ENCODE measurements at places on chromosomes 13 and 19.

- DNase-seq: no peak
Measured at GRCh38 chr13:101116826-101117225, 299.5 kb downstream of the NALCN start.

DNA sequence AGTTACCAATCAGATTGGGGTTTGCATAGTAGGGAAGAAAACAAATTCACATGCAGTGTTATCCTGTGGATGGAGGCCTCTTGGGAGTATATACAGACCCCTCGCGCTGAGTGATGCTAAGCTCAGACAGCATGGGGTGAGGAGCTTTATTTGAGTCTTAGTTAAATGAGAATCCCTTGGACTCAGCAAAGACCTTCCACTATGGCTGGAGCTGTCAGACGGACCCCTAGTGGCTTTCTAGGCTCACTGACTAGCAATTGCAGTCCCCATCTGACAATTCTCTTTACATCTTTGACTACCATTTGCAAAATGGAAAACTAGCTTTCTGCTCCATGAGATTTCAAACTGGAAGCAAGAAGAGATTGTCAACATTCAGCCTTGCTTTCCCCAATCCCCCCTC is 90.4 kb downstream of the STOML3 start:
- no peak for DNase-seq

GRCh38 chr13:105370011-105370650 is 1165.3 kb downstream of the EFNB2 start:
- DNase-seq: no peak

- DNase-seq: no peak
Measured at GRCh38 chr13:97477844-97478243, 43.9 kb downstream of the RAP2A start.

GRCh38 chr19:41883821-41884733 is 1.1 kb downstream of the ARHGEF1 start:
- DNase-seq: peak; percentile 94

DNA sequence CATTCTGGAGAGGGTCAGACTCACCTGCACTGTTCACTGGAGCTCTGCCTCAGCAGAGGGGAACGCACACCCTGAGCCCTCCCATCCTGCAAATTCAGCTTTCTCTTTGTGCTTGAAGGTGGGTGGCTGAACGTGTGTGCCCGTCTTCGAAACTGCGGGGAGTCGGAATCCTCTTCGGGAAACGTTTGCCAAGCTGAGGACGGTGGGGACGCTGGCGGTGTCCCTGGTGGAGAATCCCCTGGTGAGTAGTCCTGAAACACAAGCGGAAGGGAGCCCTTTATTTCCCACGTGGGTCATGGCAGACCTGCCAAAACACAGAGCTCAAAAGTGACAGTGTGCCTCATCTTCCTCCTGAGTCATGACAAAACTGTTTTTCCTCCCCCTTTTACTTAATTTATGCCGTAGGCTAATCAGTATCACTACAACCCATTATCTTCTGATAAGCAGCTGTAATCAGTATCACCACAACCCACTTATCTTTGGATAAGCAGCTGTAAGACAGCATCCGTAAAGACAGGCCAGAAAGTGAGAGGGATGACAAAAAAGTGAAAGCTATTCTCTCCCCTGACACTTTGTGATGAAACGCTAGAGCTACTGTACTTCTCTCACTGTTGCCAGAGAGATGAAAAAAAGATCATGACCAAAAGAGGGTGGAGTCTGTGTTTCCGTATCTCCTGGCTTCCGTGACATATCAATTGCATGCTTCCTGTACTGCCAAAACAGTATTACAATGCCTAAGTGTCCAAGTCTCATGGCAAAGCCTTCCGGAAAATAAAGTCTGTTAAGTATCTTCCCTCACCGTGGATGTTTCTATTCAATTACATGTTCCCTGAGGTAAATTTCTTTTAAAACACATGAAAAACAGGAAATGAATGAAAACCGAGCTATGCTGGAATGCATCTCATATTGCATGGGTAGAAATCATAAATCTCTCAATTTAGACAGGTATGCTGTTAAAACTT is 155.5 kb downstream of the TBC1D4 start:
- DNase-seq: no peak

- DNase-seq: no peak
Measured at GRCh38 chr19:47762615-47763308, 15.7 kb upstream of the SELENOW start.

GRCh38 chr19:49808711-49809159 is 4.4 kb downstream of the FUZ start:
- peak; percentile 93 for DNase-seq

- no peak for DNase-seq
Measured at GRCh38 chr19:53878776-53879139, 3.2 kb upstream of the PRKCG start.

- DNase-seq: peak; percentile 25
Measured at GRCh38 chr19:58317476-58318072, 9.2 kb upstream of the ZSCAN22 start.

DNA sequence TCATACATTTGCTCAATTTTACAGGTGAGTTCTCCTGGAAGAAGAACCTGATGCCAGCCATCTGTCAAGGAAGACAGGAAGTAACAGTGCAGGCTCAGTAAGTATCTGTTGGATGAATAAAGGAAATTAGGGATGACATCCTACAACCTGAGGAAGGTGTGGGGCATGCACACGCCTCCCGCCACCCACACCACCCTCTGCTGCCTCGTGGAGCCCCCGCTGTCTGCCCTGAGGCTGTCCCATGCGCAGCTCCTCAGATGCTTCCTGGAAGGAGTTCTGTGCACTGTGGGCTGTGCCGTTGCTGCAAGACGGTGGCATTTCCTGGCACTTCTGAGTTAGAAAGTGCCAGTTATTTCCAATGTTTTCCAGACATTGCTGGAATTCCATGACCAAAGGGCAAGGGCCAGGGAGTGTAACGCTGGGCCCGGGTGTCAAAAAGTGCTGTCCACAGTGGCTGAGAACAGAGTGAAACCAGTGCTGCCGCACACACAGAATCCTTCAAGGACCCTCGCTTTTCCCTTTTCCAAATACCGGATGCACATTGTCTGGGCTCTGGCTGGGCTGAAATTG is 4.2 kb upstream of the TEX29 start:
- no peak for DNase-seq

- no peak for DNase-seq
Measured at GRCh38 chr13:52399708-52400107, 6.3 kb downstream of the THSD1 start.

- no peak for DNase-seq
Measured at GRCh38 chr19:19530423-19530804, 1.7 kb downstream of the YJEFN3 start.

- no peak for DNase-seq
Measured at GRCh38 chr13:113849981-113850721, 13.7 kb downstream of the GAS6 start.

DNA sequence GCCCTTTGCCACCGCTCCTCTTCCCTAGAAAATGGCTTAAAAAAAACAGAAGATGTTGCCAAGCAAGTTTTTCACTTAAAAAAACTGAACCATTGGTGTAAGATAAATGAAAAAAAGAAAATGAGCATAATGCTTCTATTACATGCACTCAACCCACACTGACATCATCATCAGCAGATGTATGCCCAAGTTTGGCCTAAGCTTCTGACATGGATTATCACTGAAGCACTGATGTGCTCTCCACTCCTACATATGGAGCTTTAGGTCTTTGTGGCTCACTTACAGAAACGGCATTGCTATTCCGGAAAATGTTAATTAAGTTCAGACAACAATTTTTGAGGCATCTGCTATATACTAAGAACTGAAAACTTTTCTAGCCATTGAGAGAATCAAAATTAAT is 8.0 kb downstream of the RXFP2 start:
- DNase-seq: no peak

DNA sequence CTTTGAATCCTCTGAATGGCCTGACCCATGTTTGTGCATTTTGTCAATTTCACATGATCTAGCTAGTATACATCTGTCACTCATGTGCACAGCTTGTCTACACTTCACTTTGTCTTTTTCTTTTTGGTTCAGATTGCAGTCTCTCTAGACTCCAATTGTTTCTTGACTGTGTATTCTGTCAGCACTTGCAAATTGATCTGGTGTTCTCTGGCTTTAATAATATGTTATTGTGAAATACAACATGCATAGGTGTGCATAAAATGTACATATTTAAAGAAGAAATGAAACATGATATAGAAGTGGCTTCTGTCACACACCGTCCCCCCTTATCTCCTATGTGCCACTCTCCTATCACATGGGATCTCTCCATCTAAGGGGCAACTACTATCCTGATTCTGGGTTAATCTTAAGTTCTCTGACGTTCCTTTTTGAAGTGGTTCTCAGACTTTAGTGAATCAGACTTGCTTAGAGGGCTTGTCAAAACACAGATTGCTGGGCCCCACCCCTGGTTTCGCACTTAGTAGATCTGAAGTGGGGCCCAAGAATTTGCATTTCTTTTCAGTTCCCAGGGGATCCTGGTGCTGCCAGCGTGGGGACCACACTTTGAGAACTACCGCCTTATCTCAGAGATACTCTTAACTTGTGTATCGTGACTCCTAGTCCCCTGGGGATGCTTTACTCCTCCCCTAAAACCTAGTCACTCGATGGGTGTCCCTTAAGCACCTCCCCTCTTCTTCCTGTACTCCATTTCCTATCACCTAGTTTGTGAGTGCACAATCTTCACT is 5.8 kb downstream of the KRTDAP start:
- DNase-seq: no peak

- DNase-seq: no peak
Measured at GRCh38 chr19:30634131-30634830, 262.1 kb downstream of the ZNF536 start.

DNA sequence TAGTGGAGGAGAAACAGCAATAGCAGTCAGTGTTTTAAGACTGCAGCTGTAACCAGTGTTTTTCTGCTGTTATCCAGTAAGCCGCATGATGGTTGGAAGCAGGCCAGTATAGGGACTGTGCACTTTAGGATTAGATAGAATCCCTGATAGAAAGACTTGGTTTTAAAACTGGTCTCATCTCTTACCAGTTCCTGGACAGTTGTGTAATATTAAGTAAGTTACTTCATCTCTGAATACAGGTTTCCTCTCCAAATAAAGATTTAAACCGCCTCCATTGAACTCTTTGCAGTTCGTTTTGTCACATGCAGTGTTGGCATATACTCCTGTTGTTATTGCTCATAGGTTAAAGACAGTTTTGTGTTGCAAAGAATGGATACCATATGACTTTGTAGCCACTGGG is 25.6 kb downstream of the URI1 start:
- DNase-seq: no peak

DNA sequence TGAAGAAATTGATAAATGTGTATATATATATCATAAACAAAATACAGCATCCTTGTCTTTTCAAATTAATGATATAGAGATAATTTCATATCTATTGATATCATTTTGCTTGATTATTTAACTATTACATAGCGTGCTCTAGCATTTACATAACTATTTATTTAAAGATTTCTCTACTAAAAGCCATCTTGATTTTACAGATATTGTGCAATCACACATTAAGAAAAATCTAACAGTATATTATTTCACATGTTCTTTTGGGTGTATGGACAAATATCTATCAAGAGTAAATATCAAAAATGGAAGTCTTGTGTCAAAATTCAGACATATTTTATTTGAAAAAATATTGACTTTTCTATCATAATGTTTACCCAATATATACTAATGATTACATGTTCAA is 966.8 kb downstream of the SLITRK5 start:
- no peak for DNase-seq

- DNase-seq: peak; percentile 57
Measured at GRCh38 chr19:2289714-2290435, 7.9 kb upstream of the PEAK3 start.

- no peak for DNase-seq
Measured at GRCh38 chr13:43185226-43185625, 161.8 kb downstream of the DNAJC15 start.

- peak; percentile 73 for DNase-seq
Measured at GRCh38 chr19:16714702-16715287, 4.9 kb upstream of the NWD1 start.

DNA sequence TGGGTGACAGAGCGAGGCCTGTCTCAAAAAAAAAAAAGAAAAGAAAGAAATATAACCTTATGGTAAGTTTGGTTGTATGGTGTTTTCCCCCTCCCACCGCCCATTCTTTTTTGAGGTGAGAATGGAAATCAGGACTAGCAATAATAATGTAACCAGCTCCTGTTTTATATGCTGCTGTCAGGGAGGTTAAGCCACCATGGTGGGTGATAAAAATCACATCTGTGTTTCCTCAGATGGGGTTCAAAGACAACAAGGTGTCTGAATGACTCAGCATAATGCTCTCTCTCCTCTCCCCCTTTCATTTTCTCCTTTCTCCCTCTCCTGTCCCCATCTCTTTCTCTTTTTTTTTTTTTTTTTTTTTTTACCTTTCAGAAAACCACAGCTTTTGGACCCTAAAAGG is 28.3 kb upstream of the GARRE1 start:
- DNase-seq: no peak

- no peak for DNase-seq
Measured at GRCh38 chr19:44574186-44574950, 39.0 kb upstream of the IGSF23 start.

DNA sequence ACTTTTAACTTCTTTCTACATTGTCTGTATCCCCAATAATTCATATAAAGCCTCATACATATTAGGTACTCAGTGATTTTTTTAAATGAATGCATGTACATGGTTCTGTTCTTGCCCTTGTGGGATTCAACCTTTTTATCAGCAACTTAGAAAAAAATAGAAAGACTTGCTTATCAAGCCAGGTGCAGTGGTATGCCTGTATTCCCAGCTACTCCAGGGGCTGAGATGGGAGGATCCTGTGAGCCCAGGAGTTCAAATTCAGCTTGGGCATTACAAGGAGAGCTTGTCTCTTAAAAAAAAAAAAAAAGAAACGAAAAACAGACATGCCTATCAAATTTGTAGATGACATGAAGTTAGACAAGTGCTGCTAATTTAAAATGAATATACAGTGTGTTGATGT is 54.2 kb upstream of the MYCBP2 start:
- no peak for DNase-seq

GRCh38 chr19:34300380-34300779 is 46.0 kb downstream of the GARRE1 start:
- peak; percentile 46 for DNase-seq

- no peak for DNase-seq
Measured at GRCh38 chr13:45446181-45446580, 18.6 kb upstream of the COG3 start.

- no peak for DNase-seq
Measured at GRCh38 chr13:65149687-65150086, 2080.4 kb downstream of the PCDH9 start.

- DNase-seq: no peak
Measured at GRCh38 chr13:79995334-79995733, 345.6 kb downstream of the SPRY2 start.

- no peak for DNase-seq
Measured at GRCh38 chr19:688214-688613, 7.0 kb downstream of the PRSS57 start.

- DNase-seq: no peak
Measured at GRCh38 chr13:39578821-39579291, 24.1 kb downstream of the LHFPL6 start.

- no peak for DNase-seq
Measured at GRCh38 chr13:59890054-59890453, 273.7 kb downstream of the DIAPH3 start.

- no peak for DNase-seq
Measured at GRCh38 chr19:45473682-45474605, 6.1 kb downstream of the FOSB start.

- no peak for DNase-seq
Measured at GRCh38 chr19:38204096-38204495, 19.9 kb downstream of the DPF1 start.
